Omental fat pad (tissue), 4 donors: ENCODE measurements at places on chromosomes 5 and 9.

DNA sequence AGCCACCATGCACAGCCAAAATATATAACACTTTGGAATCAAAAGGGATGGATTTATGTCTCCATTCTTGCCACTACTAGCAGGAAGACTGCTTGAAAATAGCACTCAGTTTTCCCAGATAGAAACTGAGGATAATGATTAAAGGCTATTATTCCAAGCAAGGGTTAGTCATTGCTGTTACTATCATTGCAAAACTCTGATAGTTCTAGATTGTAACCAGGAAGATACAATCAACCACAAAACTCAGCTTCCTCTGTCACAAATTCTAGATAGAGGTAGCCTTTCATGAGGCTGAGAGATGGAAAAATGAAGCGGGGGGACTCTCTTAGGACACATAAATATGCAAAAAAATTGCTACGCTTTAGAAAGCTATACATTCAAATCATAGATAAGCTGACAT is 3.1 kb downstream of the ANXA1 start:
- no peak for DNase-seq

- no peak for DNase-seq
Measured at GRCh38 chr5:141527426-141527825, 38.5 kb downstream of the PCDHGC5 start.

- no peak for DNase-seq
Measured at GRCh38 chr9:75067894-75068293, 20.1 kb downstream of the NMRK1 start.

GRCh38 chr5:97534166-97534565 is 351.1 kb upstream of the RIOK2 start:
- DNase-seq: no peak

- DNase-seq: no peak
Measured at GRCh38 chr5:103391659-103392058, 133.1 kb downstream of the MACIR start.

DNA sequence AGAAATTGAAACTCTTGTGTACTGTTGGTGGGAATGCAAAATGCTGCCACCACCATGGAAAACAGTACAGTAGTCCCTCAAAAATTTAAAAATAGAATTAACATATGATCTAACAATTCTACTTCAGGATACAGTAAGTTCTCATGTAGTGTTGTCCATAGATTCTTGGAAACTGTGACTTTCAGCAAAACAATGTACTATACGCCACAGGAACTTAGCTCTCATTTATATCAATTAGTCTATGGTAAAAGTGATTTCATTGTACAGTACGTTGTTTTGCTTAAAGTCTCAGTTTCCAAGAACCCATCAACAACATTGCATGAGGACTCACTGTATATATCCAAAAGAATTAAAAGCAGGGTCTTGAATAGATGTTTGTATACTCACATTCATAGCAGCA is 233.5 kb upstream of the GAS1 start:
- no peak for DNase-seq

DNA sequence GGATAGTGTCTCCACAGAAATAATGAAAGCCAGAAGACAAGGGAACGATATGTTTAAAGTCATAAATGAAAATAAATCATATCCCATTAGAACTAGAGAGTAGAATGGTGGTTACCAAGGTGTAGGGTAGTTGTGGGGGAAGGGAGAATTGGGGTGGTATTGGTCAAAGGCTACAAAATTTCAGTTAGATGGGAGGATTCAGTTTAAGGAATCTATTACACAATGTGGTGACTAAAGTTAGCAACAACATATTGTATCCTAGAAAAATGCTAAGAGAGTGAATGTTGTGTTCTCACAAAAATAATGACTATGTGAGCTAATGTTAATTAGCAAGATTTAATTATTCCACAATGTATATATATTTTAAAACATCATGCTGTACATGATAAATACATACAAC is 27.8 kb upstream of the LARP1 start:
- DNase-seq: no peak

GRCh38 chr5:72223371-72223770 is 96.7 kb downstream of the MRPS27 start:
- no peak for DNase-seq

DNA sequence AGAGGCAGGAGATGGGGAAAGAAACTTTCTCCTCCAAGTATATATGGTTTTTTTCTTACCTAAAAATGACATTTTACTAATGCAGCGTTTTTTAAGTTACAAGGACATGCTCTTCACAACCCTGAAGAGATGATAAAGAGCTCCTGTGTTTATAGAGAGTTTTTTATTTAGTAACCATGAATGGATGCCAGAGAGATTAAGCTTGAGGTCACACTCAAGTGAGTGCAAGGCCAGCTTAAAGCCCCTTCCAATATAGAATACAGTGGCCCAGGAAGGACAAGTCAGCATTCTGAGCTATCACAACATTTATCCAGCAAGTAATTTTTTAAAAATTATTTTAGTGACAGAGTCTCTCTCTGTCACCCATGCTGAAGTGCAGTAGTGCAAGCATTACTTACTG is 6.7 kb upstream of the HAVCR2 start:
- DNase-seq: no peak
